Keratinocyte (primary cell): ENCODE measurements at places on chromosomes 11 and 22.

GRCh38 chr11:113563766-113564526, 88.7 kb upstream of the DRD2 start:
- no peak for DNase-seq

GRCh38 chr22:47127441-47127871, 365.0 kb downstream of the TBC1D22A start:
- DNase-seq: no peak

- DNase-seq: no peak
These were observed 1.5 kb downstream of the GALNT18 start for GRCh38 chr11:11620173-11620920.

DNA sequence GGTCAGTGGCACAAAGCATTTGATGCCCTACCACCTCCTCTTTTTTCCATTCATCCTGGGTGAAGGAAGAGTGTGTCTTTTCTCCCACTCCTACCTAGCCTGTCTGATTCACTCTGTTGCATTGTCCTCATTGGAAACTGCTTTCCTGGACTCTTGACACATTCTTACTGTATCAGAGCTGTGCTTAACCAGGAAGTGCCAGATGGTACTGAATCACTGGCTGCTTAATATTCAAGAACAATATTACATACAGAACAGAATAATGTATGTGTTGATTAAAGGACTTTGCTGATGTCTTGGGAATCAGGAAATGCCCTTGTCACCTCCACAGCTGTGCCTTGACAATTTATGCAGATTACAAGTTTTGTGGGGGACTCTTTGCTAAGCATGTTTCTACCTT, 44.4 kb downstream of the SVIP start:
- DNase-seq: no peak

- DNase-seq: no peak
These were observed 63.1 kb downstream of the PRSS23 start for GRCh38 chr11:86863476-86863875.

DNA sequence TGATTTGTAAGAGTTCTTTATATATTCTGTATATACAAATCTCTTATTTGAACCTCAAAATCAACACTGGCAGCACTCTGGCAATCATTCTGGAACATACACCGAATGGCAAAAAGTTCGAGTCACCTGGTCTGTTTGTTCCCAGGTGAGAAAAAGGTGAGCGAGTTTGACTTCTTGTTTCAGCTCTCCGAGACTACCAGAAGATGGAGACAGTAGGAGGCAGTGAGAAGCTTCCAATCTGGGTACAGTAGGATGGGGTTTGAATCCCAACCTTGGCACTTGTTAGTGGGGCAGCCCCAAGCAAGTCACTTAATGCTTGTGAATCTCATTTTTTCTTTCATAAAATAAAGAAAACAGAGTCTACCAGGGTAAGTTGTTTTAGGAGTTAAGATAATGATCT, 76.4 kb downstream of the C2CD3 start:
- no peak for DNase-seq

DNA sequence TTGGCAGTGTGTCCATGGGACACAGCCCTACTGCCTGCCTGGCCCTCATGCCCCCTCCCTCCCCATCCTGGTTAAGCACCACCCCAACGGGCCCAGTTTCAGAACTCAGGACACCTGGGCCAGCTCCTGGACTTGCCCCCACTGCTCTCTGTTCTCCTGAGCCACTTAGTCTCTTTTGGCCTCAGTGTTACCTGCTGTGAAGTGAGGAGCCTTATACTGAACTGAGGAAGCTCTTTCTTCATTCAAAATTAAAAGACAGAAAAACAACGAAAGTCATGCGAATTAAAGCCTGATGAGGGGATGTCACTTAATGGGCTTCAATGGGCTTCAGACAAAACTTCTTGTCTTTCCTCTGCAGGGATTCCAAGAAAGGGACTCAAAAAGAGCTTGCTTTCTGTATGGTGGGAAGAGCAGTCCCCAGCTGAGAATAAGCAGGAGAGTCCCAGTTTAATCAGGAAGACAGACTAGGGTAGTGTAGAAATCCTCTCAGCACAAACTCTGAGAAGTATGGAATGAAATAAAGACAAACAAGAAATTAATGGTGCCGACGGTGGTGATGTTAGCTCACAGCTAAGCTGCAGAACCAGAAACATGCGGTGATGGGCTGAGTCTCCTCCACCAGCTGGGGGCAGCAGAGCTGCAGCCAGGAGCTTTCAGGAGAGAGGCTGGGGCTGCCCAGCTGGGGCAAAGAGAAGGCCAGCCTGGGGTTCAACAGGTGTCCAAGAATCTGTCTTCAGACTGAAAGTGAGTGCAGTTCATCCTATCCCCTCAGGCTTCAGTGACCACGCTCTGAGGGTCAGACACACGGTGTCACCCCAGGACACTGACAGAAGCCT, 101.0 kb downstream of the GGTLC2 start:
- DNase-seq: no peak

DNA sequence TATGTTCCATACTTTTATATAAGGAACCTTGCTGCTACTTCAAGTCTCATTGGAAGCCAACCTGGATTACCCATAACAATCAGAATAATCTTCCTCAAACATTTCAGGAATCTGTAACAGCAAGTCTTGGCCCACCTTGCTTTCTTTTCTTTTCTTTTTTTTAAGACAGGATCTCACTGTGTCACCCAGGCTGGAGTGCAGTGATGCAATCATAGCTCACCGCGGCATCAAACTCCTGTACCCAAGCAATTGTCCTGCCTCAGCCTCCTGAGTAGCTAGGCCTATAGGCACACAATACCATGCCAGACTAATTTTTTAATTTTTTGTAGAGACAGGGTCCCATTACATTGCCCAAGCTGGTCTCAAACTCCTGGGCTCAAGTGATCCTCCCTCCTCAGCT, 29.3 kb upstream of the PRDM10 start:
- no peak for DNase-seq

- no peak for DNase-seq
These were observed 86.7 kb upstream of the IZUMO1R start for GRCh38 chr11:94217705-94218104.

GRCh38 chr11:112834277-112834755, 126.9 kb upstream of the NCAM1 start:
- DNase-seq: no peak

- no peak for DNase-seq
These were observed 195.7 kb downstream of the ADAMTS15 start for GRCh38 chr11:130644187-130644586.

GRCh38 chr11:11173316-11174025, 179.6 kb downstream of the CSNK2A3 start:
- no peak for DNase-seq

DNA sequence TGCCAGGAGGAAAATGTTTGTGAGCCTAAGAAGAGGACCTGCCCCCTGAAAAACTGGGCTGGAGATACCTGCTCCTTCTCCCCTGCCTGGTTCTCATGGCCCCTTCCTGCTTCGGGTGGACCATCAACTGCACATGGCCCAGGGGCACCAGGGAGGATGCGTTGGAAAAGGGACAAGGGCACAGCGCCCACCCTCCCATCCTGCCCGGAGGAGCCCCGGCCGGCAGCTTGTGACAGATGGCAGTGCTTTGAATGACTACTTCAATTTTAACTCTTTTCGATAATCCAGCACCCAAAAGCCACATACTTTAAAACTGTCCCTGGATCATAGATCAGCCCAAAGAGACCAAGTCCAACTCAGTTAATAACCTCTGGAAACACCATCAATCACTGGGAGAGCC, 135.8 kb upstream of the NECTIN1 start:
- DNase-seq: no peak

DNA sequence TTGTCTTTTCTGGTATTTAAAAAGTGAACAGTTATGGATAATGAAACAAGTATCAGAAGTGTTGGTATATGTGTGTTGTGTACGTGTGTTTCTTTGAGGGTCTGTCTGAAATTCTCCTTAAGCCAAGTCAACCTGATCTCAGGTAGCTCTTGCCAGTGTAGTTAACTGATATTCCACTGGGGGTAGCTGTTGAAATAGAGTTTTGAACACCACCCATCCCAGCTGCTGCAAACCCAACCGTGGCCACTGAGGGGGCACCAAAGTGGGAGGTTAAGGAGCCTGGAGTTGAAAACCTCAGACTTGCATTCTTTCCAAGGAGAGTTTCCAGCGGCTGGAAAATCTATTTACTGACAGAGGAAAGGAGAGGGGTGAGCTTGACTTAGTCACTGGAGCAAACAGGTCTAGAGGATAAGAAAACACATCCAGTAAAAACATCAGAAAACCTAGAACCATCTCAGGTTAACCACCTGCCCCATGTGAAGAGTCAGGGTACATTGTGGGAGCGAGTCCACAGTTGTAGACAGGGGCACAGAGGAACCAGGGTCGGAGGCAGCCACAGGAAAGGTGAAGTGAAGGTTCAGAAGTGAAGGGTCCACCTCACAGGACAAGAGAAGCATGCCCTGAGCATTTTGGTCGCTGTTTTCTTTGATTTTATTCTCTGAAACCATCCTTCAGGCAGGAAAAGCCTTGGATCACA, 8.8 kb upstream of the CUL5 start:
- DNase-seq: no peak

GRCh38 chr11:17179970-17180369, 27.8 kb downstream of the PIK3C2A start:
- DNase-seq: no peak

- DNase-seq: no peak
These were observed 605 bp upstream of the COPB1 start for GRCh38 chr11:14500181-14500651.

- no peak for DNase-seq
These were observed 8.4 kb upstream of the RANBP1 start for GRCh38 chr22:20107471-20107901.

GRCh38 chr11:34311126-34311525, 46.7 kb downstream of the ABTB2 start:
- no peak for DNase-seq

GRCh38 chr22:34236527-34236926, 316.3 kb upstream of the LARGE1 start:
- DNase-seq: no peak
